ENCODE measurements at places on chromosomes 11 and 22.

DNA sequence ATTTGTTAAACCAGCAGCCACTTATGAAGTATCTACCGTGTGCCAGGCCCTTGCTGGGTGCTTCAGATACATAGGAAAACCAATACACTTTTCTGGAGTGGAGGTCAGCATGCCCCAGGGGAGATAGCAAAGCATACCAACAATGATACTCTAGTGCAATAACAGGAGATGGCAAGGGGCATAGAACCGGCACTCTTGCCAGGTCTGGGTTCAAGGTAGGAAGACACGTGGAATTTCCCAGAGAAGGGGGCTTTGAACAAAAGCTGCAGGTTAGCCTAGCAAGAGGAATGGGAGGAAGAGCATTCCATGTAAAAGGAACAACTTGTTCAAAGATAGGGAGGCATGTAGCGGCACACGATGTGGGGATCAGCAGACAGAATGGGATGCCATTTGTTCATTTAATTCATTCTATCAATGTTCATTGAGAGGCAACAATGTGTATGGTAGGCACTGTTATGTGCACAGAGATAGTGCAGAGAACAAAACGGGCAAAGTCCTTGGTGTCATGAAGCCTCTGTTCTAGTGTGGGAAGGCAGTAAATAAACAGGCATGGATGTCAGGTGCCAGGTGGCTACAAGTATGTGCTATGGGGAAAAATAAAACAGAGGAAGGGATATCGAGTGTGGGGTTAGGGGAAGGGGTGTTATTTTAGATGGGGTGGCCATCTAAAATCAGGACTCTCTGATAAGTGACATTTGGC is 162.6 kb upstream of the E2F8 start:
- no peak for DNase-seq

DNA sequence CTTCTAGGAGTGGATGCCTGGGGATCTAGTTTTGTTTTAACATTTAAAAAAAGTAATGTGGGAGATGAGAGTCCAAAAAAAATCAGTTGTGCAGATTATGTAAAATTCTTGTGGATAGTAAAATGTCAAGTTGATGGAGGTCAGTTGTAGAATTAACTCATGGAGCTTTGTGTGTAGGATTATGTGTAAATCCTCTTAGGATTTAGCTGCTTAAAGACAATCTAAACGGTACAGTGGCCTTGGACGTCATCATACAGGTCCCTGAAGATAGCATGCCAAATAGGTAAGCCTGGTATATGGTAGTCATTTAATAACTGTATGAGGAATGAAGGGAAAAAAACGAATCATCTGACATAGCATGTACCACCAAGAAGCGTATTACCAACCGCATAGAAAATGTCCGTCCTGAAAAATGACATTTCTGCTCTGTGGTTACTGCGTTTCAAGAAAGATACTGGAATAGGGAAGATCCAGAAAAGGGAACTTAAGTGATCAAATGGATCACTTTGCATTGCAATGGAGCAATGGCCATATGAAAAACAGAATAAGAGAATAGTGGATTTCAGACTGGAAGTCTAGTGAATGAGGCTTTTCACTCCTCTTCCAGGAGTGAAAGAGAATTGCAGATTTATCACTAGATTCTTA is 61.3 kb downstream of the BCL2L13 start:
- DNase-seq, result no peak

DNA sequence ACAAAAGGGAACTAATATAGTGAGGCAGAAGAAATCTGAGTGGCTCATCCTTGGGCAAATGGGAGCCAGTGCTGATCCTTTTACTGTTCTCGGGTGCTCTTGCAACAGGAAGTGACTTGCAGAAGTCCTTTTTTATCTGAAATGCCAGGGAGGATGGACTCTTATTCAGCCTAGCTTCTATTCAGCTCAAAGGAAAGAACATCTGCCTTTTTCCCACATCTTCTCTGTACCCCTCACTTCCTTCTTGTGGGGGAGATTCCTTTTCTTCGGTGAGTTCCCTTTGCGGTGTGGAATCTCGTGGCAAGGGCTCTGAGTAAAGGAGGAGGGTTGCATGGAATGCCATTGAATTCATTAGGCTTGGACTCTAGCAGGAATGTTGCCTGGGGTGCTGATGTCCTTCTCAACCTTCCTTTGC is 76.2 kb downstream of the ZBTB16 start:
- no peak for DNase-seq

DNA sequence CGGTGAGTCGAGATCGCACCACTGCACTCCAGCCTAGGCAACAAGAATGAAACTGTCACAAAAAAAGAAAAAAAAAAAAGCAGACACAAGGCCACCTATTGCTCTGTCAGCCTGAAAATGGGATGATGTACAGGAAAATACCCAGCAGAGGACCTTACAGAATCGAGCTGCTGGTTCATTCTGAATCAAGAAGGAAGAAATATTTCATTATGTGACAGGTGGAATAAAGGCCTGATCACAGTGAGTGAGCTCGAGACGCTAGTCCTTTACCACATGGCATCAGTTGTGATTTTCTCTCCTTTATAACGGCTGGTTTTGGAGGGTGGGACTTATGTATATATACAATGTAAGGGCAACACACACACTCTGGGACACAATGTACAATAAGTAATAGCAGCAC is 340.0 kb downstream of the LARGE1 start:
- no peak for DNase-seq

DNA sequence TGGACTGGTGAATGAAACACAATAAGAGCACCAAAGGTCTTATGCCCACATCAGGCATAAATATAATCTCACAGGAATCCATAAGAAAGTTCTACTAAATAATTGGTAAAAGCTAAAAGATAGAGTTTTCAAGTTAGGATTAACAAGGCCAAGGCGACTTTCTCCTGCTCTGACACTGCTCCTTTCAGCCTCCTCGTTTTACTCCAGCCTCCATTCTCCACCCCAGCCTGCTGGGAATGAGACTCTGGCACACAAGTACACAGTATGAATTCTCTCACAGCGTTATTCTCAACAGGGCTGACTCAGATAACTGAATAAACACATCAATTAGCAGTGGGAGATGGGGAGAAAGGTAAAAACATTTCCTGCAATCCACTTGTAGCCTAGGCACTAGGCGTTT is 94.9 kb downstream of the APOL5 start:
- DNase-seq, result no peak

DNA sequence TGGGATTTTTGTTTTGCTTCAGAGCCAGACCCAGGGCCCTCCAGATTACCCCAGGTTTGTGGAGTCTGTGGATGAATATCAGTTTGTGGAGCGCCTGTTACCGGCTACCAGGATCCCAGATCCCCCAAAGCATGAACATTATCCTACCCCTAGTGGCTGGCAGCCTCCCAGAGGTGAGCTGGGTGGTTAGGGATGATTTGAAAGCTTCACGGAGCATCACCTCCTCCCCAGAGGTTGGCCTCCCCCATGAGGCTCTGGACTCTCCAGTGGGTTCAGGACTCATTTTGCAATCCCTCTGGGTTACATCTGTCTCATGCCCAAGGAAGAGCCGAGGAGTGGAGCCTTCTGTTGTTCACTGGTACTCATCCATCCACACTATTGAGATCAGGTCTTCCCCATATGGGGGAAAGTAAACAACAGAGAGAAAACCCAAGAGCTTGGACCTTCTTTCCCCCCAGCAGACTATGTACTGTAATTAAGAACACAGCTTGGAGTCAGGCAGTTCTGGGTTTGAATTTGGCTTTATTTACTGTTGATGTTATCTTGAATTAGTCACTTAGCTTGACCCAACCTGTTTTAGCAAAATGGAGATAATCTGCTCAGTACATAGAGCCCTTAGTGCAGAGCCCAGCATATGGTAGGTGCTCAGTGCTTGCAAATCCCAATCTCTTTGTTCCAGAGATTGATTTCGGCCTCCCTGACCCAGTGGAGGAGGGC is 2.5 kb downstream of the MRPL49 start:
- no peak for DNase-seq

GRCh38 chr11:3123305-3123704 is 41.8 kb downstream of the OSBPL5 start:
- no peak for DNase-seq

- DNase-seq, result no peak
Observed at GRCh38 chr11:130369713-130370112, 55.0 kb upstream of the ZBTB44 start.

DNA sequence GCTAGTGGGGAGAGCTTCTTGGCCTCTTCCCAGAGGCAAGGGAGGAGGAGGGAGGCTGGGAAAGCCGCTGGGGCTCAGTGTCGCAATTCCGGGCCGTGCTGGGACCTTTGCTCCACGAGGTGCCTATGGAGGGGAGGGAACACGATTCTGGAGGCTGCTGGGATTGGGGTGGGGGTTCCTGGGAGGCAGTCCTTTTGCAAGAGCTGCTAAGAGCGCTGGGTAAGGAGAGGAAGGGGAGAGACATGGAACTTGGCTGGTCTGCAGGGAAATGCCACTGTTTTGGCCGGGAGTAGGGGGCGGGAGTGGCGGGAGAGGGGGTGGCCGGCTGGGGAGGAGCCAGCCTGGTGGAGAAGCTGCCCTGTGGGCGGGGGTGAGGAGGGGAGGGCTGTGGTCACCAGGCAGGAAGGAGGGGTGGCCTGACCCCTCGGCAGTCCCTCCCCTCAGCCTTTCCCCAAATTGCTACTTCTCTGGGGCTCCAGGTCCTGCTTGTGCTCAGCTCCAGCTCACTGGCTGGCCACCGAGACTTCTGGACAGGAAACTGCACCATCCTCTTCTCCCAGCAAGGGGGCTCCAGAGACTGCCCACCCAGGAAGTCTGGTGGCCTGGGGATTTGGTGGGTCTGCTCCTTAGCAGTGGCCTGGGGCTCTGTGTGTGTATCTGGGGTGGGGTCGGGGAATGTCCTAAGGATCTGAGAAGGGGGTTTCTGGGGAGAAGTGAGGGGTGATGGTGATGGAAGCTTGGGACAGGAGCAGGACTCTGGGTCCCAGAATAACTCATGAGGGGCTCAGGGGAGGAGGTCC is at the start of gene NR1H3:
TSS of gene NR1H3 (plus strand) at position 480 of the 800 bp plus-strand sequence. CDS start 1,221 bp downstream, outside the sequence.
- DNase-seq, result no peak

- no peak for DNase-seq
Observed at GRCh38 chr11:33055375-33055774, 16.0 kb downstream of the TCP11L1 start.

- DNase-seq, result no peak
Observed at GRCh38 chr11:125211948-125212340, 47.4 kb downstream of the PKNOX2 start.

GRCh38 chr11:109735128-109735527 is 313.1 kb downstream of the C11orf87 start:
- DNase-seq, result no peak

- DNase-seq, result no peak
Observed at GRCh38 chr11:119488256-119488995, 65.5 kb upstream of the THY1 start.

- no peak for DNase-seq
Observed at GRCh38 chr11:61545341-61545740, 35.5 kb downstream of the SYT7 start.

DNA sequence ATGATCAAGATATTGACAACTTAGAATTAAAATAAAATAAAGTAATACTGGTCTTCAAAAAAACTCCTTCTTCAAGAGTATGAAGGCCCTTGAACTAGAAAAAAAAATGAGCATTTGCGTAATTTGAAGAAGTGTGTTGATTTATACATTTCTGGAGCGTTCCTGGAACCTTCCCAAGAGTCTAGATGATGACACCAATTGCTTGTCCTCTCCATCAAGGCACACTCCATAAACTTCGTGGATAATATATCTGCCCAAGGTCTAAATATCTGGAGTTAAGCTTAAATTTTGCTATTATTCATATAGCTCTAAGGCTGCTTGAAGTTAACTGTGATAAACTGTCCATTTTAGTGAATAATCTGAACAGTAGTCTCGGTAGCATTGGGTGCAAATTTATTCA is 361.3 kb upstream of the CNTN5 start:
- no peak for DNase-seq

- no peak for DNase-seq
Observed at GRCh38 chr22:17232406-17232805, 13.2 kb upstream of the ADA2 start.

DNA sequence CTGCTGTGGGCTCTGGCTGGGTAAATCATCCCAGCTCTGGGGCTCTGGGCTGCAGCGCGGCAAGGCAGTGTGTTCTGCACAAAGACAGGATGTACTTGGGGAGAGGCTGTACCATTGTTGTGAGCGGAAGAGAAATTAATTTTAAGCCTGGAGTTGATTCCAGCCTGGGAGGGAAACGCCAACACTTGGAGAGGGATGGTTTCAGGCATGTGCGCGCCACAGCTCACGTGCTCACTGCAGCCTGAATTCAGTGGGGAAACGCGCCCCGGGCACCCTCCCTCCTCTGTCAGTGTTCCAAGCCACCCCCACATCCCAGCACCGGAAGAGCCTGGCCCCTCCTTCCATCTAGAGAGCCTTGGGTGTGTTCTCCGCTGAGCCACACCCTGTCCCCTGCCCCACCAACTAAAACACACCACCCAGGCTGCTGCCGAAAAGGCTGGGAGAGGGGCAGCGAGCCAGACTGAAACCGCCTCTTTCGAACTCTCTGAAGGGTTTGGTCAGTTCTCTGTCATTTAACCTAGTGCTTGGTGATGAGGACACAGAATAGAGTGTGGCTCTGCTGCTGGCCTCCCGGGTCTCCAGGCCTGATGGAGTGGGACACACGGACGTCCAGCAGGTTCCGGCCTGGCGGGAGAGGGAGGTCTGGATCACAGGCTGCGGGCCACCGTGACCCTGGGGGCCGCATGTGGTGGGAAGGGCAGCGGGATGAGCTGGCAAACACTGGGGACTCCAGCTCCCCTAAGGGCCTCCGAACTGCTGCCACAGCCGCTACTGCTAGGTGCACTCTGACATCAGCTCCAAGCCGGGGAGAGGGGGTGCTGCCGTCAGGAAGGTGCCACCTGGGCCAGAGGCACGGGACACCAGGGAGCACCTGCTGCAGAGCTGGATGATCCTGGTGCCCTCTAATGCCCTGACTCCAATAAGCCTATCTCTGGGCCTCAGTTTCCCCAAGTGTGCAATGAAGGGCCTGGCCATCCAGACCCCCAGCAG is 230.8 kb downstream of the CTTN start:
- DNase-seq, result no peak

DNA sequence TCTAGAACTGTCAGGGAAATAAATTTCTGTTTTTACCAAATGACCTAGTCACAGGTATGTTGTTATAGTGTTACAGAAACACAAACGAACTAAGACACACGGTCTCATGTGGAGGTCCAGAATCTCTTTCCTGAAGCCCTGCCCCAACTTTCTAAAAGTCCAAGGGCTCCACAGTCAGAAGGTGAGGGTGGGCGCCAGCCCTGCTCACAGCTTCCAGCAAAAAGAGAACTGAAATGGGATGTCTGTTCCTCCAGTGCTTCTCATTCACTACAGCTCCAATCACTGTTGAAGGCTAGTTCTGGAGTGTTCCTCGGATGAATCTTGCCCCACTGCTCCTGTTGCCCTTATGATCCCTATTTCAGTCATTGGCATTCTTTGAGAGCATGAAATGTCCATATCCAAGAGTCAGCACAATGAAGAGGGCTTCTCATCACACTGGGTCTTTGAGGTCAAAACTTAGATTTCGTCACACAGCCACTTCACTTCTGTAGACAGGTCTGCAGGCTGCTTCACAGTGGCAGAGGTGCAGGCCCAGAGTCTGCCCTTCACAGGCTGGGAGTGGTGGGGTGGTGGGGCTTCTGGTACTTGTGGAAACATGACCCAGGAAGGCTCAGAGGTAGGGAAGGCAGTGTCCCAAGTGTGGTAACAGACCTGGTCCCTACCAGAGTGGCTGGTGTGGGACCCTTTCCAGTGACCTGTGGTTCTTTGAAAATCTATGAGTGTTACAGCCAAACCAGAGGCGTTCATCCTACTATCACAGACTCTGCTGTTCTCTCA is 34.9 kb downstream of the FAM181B start:
- DNase-seq, result no peak
